HS-5 (cell line): ENCODE measurements at places on chromosomes 6 and 20.

DNA sequence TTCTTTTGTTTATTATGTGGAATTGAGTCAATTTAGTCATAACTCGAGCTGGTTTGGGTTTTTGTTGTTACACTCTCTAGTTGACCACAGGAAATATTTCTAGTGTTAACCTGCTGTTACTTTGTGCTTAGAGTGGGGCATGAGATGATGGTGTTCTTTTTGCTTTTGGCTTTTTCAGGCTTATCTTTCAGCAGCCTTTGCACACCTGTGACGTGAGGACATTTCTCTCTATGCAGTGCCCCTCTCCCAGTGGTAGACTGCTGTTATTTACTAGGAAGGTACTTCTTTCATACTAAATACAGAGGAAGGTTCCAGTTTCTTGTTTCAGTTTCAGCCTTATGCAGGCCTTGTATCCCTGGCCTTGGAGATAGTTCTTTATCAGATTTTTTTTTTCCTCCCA is 766.8 kb upstream of the MAN1A1 start:
- no peak for DNase-seq

DNA sequence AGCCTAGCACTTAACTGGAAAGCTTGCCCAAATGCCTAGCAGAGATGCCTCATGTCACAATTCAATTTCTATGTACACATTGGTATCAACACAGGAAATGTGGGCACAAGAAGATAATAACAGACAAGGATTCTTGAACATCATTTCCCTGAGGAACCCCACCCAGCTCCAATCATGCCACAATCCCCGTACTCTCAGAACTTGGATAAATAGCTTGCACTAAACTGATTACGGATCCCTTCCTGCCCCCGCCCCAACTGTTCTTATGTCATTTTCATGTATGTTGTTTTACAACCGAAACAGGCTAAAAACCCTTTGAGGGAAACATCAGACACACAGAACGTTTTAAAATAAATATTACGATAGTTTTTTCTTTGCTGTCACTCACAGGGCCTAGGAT is 87.1 kb downstream of the BACH2 start:
- DNase-seq = no peak

- DNase-seq = no peak
These were observed 34.6 kb downstream of the JAG1 start for GRCh38 chr20:10639077-10639736.

GRCh38 chr20:44071526-44072111 is 115.4 kb downstream of the JPH2 start:
- no peak for DNase-seq

DNA sequence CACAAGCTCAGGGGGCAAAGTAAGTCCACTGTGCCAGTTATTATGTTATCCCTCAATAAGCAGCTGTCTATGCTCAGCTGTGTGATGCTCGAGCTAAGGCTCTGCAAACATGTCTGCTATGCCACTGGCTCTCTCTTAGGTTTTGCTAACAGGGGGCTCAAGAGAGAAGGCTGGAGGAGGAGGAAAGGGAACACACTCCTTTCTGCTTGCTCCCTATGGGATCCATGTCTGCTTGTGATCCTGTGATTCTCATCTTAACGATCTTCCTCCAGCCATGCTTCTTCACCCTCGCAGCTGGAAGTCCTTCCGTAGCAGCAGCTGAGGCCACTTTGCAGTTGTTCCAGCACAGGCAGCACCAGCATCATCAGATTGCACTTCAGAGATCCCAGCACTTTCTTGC is 37.0 kb upstream of the IGF2R start:
- DNase-seq = no peak

DNA sequence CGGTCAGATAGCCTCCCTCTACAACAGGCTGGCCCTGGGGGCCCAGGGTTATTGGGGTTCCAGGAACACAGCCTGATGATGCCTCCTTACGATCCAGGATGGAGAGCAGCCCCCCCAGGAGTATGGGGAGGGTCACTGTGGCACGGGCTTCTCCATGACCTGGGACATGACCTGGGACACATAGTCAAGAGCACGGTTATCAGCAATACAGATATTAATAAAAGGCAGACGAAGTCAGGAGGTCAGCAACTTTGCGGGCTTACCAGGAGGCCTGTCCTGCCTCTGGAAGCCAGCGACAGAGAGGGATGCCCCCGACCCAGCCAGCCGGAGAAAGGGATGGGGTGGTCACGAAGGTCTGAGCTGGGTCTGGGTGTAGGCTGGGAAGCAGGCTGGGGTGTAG is 795 bp downstream of the MMP24OS start:
- DNase-seq = no peak

DNA sequence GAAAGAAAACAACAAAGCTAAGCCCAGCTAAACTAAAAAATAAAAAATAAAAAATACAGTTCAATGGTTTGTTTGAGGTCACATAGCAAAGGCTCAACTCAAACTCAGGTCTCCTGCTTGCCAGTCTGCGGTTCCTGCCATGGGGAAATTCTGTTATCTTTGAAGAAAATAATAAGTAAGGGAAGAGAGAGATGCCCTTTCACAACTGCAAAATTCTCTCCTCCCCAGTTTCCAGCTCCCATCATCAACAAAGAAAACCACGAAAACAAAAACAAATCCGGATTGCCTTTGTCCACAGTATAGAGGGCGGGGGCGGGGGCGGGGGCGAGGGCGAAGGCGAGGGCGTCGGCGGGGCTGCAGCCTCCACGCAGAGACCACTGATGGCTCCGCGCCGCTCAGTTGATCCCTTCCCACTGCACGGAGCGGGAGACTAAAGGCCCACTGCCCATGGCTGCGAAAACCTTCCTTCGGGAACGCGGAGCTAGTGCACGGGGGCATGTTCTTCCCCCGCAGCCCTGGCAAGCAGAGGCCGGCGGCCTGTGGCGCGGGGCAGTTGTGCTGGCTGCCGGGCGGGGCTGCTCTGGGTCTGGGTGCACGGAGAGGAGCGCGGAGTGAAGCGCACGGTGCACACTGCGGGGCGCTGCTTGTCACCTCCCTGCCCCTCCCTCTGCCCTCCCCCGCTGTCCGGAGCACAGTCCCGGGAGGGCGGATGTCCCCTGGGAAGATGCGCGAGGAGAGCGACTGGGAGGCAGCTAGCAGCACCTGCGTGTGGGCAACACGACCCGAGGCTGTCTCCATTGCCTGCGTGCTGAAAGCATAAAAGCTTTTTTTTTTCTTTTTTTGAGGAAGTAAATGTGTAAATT is 54.1 kb upstream of the TPD52L1 start:
- no peak for DNase-seq

GRCh38 chr20:25287631-25288290 is 39.9 kb downstream of the PYGB start:
- no peak for DNase-seq

GRCh38 chr6:132937466-132937906 is 123.1 kb downstream of the RPS12 start:
- no peak for DNase-seq

- DNase-seq = no peak
These were observed 387.1 kb upstream of the JARID2 start for GRCh38 chr6:14858808-14859207.

GRCh38 chr6:337805-338368 is 45.6 kb downstream of the DUSP22 start:
- no peak for DNase-seq

- no peak for DNase-seq
These were observed 522.5 kb downstream of the EPM2A start for GRCh38 chr6:145212813-145213212.

- DNase-seq = no peak
These were observed 471.4 kb downstream of the ADGRB3 start for GRCh38 chr6:69106511-69106910.

DNA sequence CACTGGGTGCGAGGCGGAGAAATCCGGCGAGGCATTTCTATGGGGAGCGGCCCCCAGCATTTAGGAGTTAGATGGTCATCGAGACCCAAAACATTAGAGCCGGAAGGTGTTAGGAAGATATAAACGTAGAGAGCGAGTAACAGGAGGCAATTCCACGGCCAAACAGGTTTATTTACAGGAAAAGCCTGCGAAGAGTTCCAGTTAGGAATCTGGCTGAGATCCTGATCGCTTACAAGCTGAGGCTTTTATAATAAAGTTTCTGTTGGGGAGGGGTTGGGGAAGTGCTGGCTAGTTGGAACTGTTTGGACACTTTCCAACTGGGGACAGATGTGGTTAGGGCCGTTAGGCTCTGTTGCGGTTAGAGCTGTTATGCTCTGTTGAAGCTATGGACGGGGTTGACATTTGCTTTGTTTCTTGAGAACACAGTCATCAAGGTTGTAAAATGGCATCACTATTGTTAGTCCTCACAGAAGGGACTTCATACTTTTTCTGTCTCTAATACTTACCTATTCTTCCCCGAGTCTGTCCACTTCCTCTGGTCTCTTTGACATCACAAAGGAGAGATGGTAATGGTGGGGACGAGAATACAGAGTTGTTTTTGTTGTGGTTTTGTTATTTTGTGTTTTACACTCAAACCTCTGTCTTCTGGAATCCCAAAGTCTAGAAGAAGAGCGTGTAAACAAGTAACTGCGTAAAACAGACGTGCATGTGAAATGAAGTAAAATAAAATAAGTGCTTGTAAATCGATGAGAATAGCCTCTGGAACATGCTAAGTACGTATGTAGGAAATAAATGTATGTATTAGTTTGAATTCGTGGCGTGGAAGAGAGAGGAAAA is 554 bp upstream of the ZSCAN31 start:
- no peak for DNase-seq

GRCh38 chr6:140029551-140029950 is 655.1 kb upstream of the CITED2 start:
- no peak for DNase-seq

- DNase-seq = no peak
These were observed 49.3 kb downstream of the SIRPA start for GRCh38 chr20:1944345-1945091.

DNA sequence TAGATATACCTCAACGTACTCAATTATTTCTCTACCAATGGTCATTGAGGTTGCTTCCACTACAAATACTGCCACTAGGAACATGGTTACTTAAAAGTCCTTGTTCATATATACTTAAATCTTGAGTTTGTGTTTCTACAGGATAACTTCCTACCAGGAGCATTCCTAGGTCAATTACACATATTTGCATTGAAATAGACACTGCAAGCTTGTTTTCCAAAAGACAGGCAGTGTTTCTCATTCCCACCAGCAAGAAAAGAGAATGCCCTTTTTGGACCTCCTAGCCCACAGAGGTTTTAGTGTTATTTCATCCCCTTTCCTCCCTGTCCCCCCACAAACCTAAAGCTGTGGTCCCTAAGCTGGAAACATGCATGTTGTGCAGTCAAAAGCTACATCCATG is 177.3 kb downstream of the ID4 start:
- DNase-seq = no peak

DNA sequence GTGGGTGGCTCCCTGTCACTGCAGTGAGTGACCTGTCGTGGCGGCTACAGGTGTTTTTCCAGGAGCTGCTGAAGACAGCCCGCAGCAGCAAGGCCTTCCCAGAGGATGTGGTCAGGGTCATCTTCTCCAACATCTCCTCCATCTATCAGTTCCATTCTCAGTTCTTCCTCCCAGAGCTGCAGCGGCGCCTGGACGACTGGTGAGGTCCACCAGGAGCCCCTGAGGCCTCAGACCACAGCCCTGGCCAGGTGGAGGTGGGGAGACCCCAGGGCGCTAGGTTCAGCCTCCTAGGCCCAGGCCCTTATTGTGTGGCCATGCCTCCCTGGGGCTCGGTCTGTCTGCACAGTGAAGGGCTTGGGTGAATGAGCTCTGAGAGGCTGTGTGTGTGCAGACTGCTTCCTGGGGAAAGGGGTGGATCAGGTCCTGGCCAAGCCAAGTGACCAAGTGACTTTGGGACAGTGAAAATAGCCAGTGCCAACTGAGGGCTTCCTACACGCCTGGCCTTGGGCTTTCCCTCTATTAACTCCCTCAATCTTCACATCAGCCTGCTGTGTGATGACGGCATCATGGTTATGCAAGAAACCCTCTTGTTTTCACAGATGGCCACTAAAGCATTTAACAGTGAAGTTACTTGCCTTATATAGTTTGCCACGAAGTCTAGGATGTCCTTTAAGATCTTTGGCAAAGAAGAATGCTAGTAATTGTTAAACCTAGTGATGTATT is 6.4 kb downstream of the FGD2 start:
- DNase-seq = no peak

DNA sequence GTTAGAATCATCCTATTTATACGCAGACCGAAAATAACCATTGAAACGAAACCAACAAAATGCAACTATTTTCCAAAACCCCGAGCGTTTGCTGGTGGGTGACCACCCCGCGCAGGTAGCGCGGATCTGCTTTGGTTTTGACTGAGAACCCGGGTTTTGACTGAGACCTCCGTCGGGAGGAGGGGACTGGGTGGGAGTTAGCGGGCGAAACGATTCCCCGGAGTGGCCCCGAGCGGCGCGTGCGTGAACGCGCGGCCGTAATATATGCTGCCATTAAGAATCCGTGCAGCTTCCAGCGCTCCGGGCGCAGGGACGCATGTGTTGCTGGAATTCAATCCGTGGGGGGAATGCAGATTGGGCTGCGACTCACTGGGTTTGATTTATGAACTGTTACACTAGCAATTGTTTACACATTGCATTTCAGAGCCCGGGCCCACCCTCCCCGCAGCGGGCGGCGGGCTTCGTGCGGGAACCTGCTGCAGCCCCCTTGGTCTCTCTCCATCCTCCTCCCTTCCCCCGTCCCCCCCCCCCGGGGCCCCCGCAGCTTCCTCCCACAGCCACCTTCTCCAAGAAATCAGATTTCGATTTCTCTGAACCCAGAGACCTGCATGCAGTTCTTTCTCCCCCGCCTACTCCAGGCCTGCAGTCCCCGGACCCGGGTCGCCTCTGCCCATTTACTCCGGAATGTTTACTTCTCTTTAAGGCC is 9.9 kb downstream of the NRN1 start:
- DNase-seq = no peak

- peak; percentile 38 for DNase-seq
These were observed 16.5 kb downstream of the SMLR1 start for GRCh38 chr6:130843575-130844320.

- DNase-seq = no peak
These were observed 2.8 kb downstream of the TNFRSF21 start for GRCh38 chr6:47306887-47307286.

DNA sequence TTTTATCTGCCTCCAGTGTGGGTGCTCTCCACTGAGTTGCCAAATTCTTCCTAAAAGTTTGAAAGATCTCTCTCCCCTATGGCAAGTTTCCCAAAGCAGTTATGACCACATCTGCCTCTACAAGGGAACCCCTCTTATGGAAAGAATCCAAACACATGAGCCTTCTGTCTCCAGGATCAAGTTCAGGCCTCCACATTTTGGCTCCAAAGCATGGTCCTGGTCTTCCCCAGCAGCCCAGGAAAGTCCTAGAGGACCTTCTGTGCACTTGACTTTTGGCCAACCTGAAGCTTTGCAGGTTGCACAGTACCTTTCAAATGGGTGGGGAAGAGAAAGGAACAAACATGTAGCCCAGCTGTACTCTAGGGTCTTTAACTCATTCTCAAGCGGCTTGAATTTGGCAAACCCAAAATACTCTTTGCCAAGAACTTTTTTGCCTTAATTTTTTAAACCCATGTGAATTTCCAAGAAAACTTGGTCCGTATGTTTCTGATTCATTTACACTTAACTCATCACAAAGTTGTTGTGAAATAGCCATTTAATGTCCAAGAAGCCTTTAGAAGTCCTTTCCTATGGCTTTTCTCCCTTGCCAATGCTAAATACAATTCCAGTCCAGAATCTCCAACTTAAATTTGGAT is 240.1 kb upstream of the TBX18 start:
- DNase-seq = no peak

GRCh38 chr20:38485041-38485440 is 12.4 kb downstream of the RALGAPB start:
- no peak for DNase-seq

GRCh38 chr6:24537082-24537699 is 42.4 kb downstream of the ALDH5A1 start:
- DNase-seq = no peak
